ENCODE measurements at places on chromosomes 6 and 20.

DNA sequence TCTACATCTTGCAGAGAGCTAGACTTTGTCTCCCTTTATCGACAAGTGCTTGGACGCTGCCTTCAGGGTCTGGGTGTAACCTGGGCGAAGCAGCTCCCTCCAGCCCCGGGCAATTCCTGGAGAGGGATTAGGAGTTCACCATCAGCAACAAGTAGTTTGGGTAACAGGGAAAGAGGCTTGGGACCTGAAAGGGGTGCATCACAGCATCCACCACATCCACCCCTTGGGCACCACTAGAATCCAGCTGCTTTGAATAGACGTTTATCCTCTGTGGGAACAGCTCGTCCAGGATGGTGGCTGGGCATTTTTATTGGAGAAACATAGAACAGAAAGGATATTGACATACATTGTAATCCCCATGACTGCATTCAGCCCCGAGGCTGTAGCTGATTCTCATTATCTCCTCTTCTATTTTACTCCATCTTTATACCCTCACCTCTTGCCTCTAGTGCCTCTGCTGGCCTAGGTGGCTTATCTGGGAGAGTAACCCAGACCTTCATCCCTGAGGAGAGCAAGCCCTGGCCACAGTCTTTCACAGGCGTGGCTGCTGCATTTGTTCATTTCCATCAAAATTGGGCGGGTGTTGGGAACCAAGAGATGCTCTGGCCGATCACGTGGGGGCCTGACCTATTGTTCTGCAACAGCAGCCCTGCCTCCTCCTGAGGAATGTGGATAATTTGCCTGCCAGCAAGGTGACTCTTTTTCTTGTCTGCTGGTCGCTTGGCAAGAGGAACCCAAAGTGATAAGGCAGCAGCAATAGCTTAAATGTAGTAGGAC is 109.2 kb upstream of the RALGAPA2 start:
- no peak for DNase-seq

DNA sequence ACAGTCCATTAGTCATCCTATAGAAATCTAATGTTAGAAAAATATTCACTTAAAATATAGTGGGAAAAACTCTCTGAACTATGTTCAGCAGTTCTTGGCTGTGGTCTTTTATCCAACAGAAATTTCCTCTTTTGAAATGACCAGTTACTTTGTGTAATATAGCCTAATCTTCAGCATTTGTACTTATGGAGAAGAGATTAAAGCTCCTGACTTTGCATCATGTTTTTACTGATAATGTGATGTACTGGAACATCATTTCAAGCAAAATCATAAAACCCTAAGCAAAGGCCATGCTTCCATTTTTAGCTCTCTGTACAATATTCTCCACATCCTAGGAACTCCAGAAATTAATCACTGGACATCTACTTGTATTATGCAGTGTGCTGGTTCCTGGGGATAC is 430.8 kb upstream of the RUNX2 start:
- no peak for DNase-seq

- DNase-seq: no peak
Observed at GRCh38 chr6:24497254-24497970, 2.6 kb downstream of the ALDH5A1 start.

- no peak for DNase-seq
Observed at GRCh38 chr20:34268851-34269636, 27.8 kb downstream of the ASIP start.

- no peak for DNase-seq
Observed at GRCh38 chr20:15375836-15376235, 1038.4 kb upstream of the FLRT3 start.

GRCh38 chr6:112181130-112181529 is 73.2 kb downstream of the LAMA4 start:
- DNase-seq: no peak

- DNase-seq: no peak
Observed at GRCh38 chr6:148080315-148080714, 262.3 kb upstream of the SASH1 start.

Data from stimulated activated CD4-positive, alpha-beta T cell treated with anti-CD3 and anti-CD28 coated beads, Interleukin-1b, Interleukin-23, amount 100 ng/mL, for 1 hour (primary cell).